HFFc6 (cell line): ENCODE measurements at places on chromosomes 1 and 21. TPM values are rescaled to one million over a fixed set of nuclear protein-coding genes. Genes with fewer than 3 reads are reported as not detected.

GRCh38 chr1:66439031-66439740, 94.8 kb upstream of the SGIP1 start:
- H3K4me3 ChIP-seq: peak overlapping the region; percentile 79
- H3K4me1 ChIP-seq: peaks cover 65% of the 10 kb centered on the region
- peak; percentile 45 for DNase-seq
- no peaks in the 10 kb centered on the region for H3K36me3 ChIP-seq
- no peaks in the 10 kb centered on the region for H3K27me3 ChIP-seq
- peak overlapping the region; percentile 91 for H3K27ac ChIP-seq

GRCh38 chr1:47388030-47388890, 27.8 kb upstream of the FOXE3 start:
- H3K36me3 ChIP-seq: 0 out of 2 replicates have a peak, but pooled peaks cover 4% of the 10 kb centered on the region
- H3K4me1 ChIP-seq: peaks cover 33% of the 10 kb centered on the region
- no peak overlapping the region for H3K27ac ChIP-seq
- H3K27me3 ChIP-seq: peaks cover 4% of the 10 kb centered on the region; the same call in 1 of the 2 replicates
- no peak for DNase-seq

DNA sequence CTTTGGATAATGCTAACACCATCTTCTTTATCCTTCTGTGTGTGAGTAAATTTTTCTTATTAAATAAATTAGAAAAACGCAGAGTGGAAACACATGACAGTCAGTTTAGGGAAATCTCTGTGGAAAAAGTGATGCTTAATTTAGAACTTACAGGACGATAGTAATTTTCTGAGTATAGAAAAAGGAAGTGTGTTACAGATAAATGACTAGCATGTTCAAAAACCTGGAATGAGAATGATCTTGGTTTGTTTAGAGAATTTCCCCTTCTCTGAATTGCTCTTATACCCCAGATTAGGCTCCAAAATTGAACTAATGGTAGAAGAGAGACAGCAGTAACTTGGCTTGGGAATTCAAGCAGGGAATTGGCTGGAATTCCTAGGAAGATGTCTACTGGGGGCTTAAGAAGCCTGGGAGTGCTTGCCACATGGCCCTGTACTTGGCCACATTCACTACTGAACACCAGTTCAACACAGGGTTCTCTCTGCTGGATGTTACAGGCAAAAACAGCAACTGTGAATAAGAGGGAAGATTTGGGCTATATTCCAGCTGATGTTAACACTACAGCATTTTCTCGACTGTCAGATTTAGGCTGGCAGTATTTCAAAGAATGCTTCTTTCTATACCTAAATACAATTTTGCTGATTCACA, 1004.2 kb downstream of the TTLL7 start:
- no peaks in the 10 kb centered on the region for H3K4me1 ChIP-seq
- H3K27me3 ChIP-seq: no peaks in the 10 kb centered on the region
- no peak overlapping the region for H3K4me3 ChIP-seq
- H3K27ac ChIP-seq: no peak overlapping the region

- no peaks in the 10 kb centered on the region for H3K27me3 ChIP-seq
- no peak overlapping the region for H3K27ac ChIP-seq
These were observed 67.8 kb downstream of the EPB41 start for GRCh38 chr1:28982198-28982597.

The TFF3 gene
- total RNA-seq: not detected in 2 replicates

The SLC26A9 gene
- not detected in 3 replicates for total RNA-seq

The NUDT4B gene
- total RNA-seq: not detected in 3 replicates
